Fibroblast of lung (primary cell): ENCODE measurements at places on chromosomes 6 and 20. TPM values are rescaled to one million over a fixed set of nuclear protein-coding genes. Genes with fewer than 3 reads are reported as not detected.

Gene SLC22A16
- total RNA-seq: under 0.01 TPM in 1 of 2 replicates, not detected in the other

GRCh38 chr20:56995149-56995548 is 271.3 kb downstream of the BMP7 start:
- no peaks in the 10 kb centered on the region for H3K36me3 ChIP-seq
- no peaks in the 10 kb centered on the region for H3K27me3 ChIP-seq
- DNase-seq: no peak
- no peak overlapping the region for H3K27ac ChIP-seq

GRCh38 chr20:36248836-36249235 is 12.6 kb downstream of the AAR2 start:
- no peak overlapping the region for H3K4me3 ChIP-seq
- DNase-seq: no peak
- no peaks in the 10 kb centered on the region for H3K27me3 ChIP-seq
- no peaks in the 10 kb centered on the region for H3K4me1 ChIP-seq
- H3K27ac ChIP-seq: no peak overlapping the region

Gene LZTS3
- 3.3 and 6.1 TPM in 2 replicates for total RNA-seq

- peaks cover 8% of the 10 kb centered on the region for H3K4me1 ChIP-seq
- H3K36me3 ChIP-seq: no peaks in the 10 kb centered on the region
- no peaks in the 10 kb centered on the region for H3K27me3 ChIP-seq
These were observed 606.0 kb downstream of the HDGFL1 start for GRCh38 chr6:23175391-23175790.

Gene ZBTB12
- total RNA-seq: 9.5 and 13.2 TPM in 2 replicates

DNA sequence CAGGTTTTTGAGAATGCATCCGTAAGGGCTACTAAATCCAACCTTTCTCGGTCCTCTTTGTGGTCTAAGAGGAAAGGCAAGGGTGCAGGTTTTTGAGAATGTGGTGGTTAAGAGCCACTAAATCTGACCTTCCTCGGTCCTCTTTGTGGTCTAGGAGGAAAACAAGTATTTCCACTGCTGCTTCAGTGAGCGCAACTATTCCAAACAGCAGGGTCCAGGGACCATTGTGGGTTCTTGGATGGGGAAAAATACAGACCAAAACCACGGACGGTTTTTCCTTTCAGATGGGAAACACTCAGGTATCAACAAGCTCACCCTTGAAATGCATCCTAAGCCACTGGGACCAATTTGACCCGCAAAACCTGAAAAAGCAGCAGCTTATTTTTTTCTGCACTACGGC is 21.9 kb downstream of the BTBD9 start:
- no peak overlapping the region for H3K27ac ChIP-seq
- DNase-seq: no peak
- H3K27me3 ChIP-seq: no peaks in the 10 kb centered on the region
- H3K4me1 ChIP-seq: no peaks in the 10 kb centered on the region
- no peaks in the 10 kb centered on the region for H3K36me3 ChIP-seq

- no peak for DNase-seq
- H3K4me1 ChIP-seq: no peaks in the 10 kb centered on the region
- no peak overlapping the region for H3K4me3 ChIP-seq
These were observed 47.8 kb downstream of the CEP43 start for GRCh38 chr6:167046861-167047495.

Gene LAMP5
- total RNA-seq: 2.1 and 2.6 TPM in 2 replicates

- no peaks in the 10 kb centered on the region for H3K4me1 ChIP-seq
- DNase-seq: no peak
- H3K36me3 ChIP-seq: no peaks in the 10 kb centered on the region
- no peaks in the 10 kb centered on the region for H3K27me3 ChIP-seq
These were observed 58.9 kb upstream of the KLHL31 start for GRCh38 chr6:53724501-53724900.
